ENCODE measurements at places on chromosomes 13 and 19. TPM values are rescaled to one million over a fixed set of nuclear protein-coding genes. Genes with fewer than 3 reads are reported as not detected.

ZNF229 gene
- total RNA-seq: 11.9 TPM

TPTE2 gene
- total RNA-seq: not detected

DNA sequence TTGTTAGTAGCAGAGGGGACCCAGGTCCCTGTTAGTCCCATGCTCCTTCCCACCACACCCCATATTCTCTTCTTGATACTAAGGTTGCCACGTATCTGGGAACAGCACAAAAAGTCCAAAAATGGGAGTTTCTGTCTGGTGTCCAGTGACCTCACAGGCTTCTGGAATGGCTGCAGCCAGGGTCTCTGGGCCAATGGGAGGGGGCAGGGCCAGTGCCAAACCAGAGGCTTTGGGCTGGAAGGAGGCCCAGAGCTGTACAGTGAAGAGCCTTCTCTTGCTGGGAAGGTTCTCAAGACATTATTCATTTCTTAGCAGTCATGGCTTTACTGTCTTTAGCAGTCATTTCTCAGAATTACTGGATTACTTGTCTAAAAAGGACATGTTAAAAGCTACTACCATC is 119.2 kb downstream of the FRY start:
- H3K4me1 ChIP-seq: no peaks in the 10 kb centered on the region
- no peak overlapping the region for H3K27ac ChIP-seq
- no peaks in the 10 kb centered on the region for H3K27me3 ChIP-seq
- no peak for DNase-seq
- H3K4me3 ChIP-seq: no peak overlapping the region
- H3K36me3 ChIP-seq: no peaks in the 10 kb centered on the region

GRCh38 chr13:27310946-27311345 is 40.3 kb downstream of the RASL11A start:
- H3K27me3 ChIP-seq: no peaks in the 10 kb centered on the region
- no peaks in the 10 kb centered on the region for H3K36me3 ChIP-seq
- no peaks in the 10 kb centered on the region for H3K4me1 ChIP-seq
- no peak overlapping the region for H3K27ac ChIP-seq
- no peak for DNase-seq
- H3K4me3 ChIP-seq: no peak overlapping the region

DNA sequence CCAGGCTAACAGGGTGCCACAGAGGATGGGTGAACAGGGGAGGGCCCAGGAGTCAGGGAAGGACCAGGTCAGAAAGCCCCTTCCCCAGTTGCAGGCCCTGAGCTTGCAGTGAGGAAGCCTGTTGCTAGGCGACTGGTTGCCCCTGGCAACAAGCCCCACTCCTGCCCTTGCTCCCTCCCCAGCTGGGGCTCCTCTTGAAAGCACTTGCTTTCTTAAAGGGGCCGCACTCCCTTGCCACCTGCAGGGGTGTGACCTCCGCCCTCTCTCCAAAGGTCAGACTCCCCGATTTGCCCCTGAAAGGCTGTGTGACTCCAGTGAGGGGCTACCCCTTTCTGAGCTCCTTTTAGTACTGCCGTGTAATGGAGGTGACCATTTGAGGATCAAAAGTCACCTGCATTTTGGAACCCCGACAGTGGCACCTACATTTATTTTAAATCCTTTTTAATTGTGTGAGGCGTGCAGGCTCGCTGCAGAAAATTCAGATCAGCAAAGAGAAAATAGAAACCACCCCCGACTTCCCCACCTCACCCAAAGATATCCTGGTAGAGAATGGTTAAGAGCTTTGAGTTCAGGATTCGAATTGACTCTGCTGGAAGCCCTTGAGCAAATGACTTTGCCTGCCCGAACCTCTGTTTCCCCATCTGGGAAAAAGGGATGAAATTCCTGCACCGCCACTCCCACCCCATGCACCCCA is 4.8 kb downstream of the FCHO1 start:
- no peak overlapping the region for H3K4me3 ChIP-seq
- no peak overlapping the region for H3K27ac ChIP-seq
- no peaks in the 10 kb centered on the region for H3K36me3 ChIP-seq
- no peaks in the 10 kb centered on the region for H3K27me3 ChIP-seq
- DNase-seq: no peak

DNA sequence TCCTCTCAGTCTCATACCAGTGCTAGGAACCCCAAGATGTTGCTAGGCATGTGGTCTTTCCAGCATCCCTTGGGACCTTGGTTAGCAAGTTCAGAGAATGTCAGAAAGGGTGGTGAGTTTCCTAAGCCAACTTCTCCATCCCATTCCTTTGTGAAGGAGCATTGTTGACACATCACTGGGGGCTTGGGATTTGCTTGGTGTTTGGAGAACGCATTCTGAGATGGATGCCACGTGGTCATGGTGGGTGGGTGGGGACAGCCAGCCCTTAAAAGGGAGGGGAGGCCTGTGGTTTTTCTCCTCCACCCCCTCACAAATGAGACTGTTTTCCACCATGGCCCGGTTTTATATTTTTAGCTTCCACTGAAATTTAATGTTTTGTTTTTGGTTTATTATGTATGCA is 83.3 kb upstream of the ZNF536 start:
- peaks cover 9% of the 10 kb centered on the region for H3K27me3 ChIP-seq
- no peak for DNase-seq
- H3K4me1 ChIP-seq: no peaks in the 10 kb centered on the region

FFAR1 gene
- not detected for total RNA-seq

Data from Panc1 (cell line).